ENCODE measurements at places on chromosomes 6 and 20. TPM values are rescaled to one million over a fixed set of nuclear protein-coding genes. Genes with fewer than 3 reads are reported as not detected.

DNA sequence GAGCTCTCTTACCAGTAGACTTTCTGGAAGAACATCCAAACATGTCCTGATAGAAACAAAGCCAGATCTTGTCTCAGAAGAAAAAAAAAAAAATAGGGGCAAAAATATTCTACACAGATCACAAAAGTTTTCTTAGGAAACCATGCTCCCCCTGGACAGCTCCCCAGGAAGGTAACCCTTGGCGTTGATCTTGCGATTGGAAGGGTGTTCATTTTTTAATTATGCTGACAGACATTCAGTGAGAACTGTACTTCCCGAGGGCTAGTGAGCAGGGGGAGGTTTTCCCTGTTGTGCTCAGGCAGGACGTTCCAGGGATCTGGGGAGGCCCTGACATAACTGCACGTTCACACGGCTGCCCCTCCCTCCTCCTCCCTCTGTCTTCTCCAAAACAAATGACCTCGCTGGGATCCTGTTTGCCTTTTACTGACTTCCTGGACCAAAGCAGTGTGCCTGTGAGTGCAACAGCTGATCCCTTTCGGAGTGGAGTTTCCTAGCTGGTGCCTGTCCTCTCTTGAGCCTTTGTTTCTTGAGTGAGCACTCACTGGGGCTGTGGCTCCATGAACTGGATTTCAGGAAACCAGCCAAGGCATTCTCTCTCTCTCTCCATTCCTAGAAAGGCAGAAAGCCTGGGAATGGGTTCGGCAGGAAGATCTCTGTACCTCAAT lies 46.7 kb downstream of the MARCKS start:
- H3K27me3 ChIP-seq = no peaks in the 10 kb centered on the region
- no peaks in the 10 kb centered on the region for H3K36me3 ChIP-seq
- H3K27ac ChIP-seq = no peak overlapping the region
- H3K4me1 ChIP-seq = no peaks in the 10 kb centered on the region
- H3K4me3 ChIP-seq = no peak overlapping the region

DNA sequence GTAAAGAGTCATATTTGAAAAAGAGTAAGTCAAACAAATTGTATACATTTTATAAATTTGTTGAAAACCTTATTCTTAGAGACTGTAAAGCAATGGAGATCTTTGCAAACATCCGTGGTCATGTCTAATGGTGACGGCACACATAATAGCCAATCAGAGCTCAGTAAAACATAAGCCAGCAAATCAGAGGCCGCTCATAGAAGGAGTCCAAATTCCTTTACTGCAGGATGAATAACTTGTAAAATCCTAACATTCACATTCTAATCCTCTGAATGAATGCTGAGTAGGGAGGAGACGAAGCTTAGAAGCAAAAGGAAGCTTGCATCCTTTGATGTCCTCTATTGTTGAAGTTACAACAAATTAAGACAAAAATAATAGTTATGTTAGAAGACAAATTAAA lies 401.7 kb downstream of the PRKN start:
- no peaks in the 10 kb centered on the region for H3K27me3 ChIP-seq
- H3K27ac ChIP-seq = no peak overlapping the region
- no peak for DNase-seq
- H3K4me3 ChIP-seq = no peak overlapping the region
- no peaks in the 10 kb centered on the region for H3K36me3 ChIP-seq
- H3K4me1 ChIP-seq = no peaks in the 10 kb centered on the region

The COL19A1 gene
- 0.26 TPM for total RNA-seq

The C4B gene
- total RNA-seq = 77.3 TPM

- H3K36me3 ChIP-seq = no peaks in the 10 kb centered on the region
- no peak overlapping the region for H3K4me3 ChIP-seq
- H3K27ac ChIP-seq = no peak overlapping the region
- no peaks in the 10 kb centered on the region for H3K4me1 ChIP-seq
- DNase-seq = no peak
- no peaks in the 10 kb centered on the region for H3K27me3 ChIP-seq
Measured at GRCh38 chr6:164356814-164357213, 942.3 kb downstream of the QKI start.

DNA sequence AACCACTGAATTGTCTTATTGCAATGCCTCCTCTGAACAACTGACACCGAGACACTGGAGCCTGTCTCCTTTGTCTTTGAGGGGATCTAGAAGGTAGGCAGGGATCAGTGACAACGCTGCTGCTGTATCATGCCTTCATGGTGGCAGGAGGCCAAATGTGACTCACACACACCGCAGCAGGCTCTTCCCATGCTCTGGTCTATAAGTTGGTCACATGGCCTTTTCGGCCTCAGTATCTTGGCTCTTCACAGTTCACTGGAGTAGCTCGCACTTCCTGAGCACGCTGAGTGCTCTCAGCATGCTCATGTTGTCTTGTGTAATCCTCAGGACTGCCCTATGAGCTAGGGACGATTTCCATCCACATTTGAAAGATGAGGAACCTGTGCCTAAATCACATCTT lies 167.4 kb upstream of the PCSK2 start:
- no peaks in the 10 kb centered on the region for H3K36me3 ChIP-seq
- no peak overlapping the region for H3K27ac ChIP-seq
- no peaks in the 10 kb centered on the region for H3K4me1 ChIP-seq
- H3K27me3 ChIP-seq = no peaks in the 10 kb centered on the region
- H3K4me3 ChIP-seq = no peak overlapping the region

- no peaks in the 10 kb centered on the region for H3K36me3 ChIP-seq
- peak overlapping the region; percentile 3 for H3K4me3 ChIP-seq
- peak; percentile 66 for DNase-seq
- H3K27ac ChIP-seq = peak overlapping the region; percentile 81
- peaks cover 32% of the 10 kb centered on the region for H3K4me1 ChIP-seq
Measured at GRCh38 chr20:51542033-51542570, 417 bp downstream of the NFATC2 start.

- no peak for DNase-seq
- no peak overlapping the region for H3K27ac ChIP-seq
- H3K36me3 ChIP-seq = no peaks in the 10 kb centered on the region
- H3K4me3 ChIP-seq = no peak overlapping the region
- H3K4me1 ChIP-seq = no peaks in the 10 kb centered on the region
Measured at GRCh38 chr6:130215526-130215925, 7.2 kb downstream of the SAMD3 start.

The TXLNB gene
- total RNA-seq = not detected

The NFYA gene
- total RNA-seq = 8.6 TPM

DNA sequence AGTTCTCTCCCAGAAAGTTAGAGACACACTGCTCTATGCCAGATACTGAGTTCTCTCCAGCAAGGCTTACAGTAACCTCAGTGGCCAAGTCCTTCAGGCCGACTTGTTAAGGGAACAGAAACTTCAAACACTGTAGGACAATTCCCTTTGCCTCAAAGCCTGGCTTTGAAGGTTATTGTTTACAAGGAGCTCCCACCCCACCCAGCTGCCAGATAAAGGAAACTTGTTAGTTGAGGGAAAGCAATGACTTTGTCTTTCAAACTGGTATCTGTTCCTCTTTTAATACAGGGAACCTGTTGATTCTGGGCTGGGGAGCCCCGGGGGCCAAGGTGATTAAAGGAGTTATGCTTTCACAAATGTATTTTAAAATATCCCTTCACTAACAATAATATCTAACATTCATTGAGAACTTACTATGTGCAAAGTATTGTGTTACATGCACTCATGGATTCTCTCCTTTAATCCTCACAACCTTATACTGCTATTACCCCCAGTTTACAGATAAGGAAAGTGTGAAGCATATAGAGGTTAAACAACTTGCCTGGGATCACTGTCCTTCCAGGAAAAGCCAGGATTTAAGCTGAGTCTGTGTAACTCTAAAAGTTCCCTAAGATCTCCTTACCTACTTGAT lies 27.6 kb upstream of the CDKN1A start:
- no peak overlapping the region for H3K4me3 ChIP-seq
- no peak for DNase-seq
- H3K4me1 ChIP-seq = no peaks in the 10 kb centered on the region
- H3K27me3 ChIP-seq = no peaks in the 10 kb centered on the region
- H3K27ac ChIP-seq = no peak overlapping the region
- no peaks in the 10 kb centered on the region for H3K36me3 ChIP-seq

The TRIM40 gene
- not detected for total RNA-seq

GRCh38 chr20:46063151-46063550 lies 26.6 kb downstream of the NCOA5 start:
- no peak overlapping the region for H3K4me3 ChIP-seq
- H3K36me3 ChIP-seq = peaks cover 38% of the 10 kb centered on the region
- no peak overlapping the region for H3K27ac ChIP-seq

- no peaks in the 10 kb centered on the region for H3K36me3 ChIP-seq
- no peaks in the 10 kb centered on the region for H3K27me3 ChIP-seq
- DNase-seq = no peak
- H3K4me3 ChIP-seq = no peak overlapping the region
- no peaks in the 10 kb centered on the region for H3K4me1 ChIP-seq
Measured at GRCh38 chr6:8947900-8948299, 512.6 kb upstream of the SLC35B3 start.

DNA sequence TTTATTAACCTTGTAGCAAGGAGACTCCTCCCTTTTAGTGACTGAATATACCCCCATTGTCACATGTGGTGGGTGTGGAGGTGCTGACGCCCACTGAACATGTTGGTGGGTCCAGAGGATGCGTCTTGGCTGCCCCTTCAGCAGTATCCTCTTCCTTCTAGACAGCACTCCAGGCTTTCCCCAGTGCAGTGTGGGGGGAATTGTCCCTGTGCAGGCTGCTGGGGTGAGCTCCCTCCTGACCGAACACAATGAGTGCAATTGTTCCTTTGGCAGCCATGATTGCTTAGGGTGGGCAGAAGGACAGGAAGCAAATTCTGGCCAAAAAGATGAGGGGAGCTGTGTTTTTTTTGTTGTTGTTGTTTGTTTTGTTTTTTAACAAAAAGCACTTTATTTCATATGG lies 209.3 kb upstream of the PDE10A start:
- no peaks in the 10 kb centered on the region for H3K4me1 ChIP-seq
- no peak for DNase-seq
- no peaks in the 10 kb centered on the region for H3K27me3 ChIP-seq
- no peak overlapping the region for H3K27ac ChIP-seq
- no peak overlapping the region for H3K4me3 ChIP-seq

- no peak for DNase-seq
- H3K27ac ChIP-seq = no peak overlapping the region
- no peaks in the 10 kb centered on the region for H3K27me3 ChIP-seq
- no peaks in the 10 kb centered on the region for H3K36me3 ChIP-seq
Measured at GRCh38 chr20:43839793-43840199, 74.9 kb upstream of the TOX2 start.

The TOX2 gene
- 2.0 TPM for total RNA-seq

GRCh38 chr20:25466846-25467245 lies 59.4 kb downstream of the GINS1 start:
- H3K27ac ChIP-seq = no peak overlapping the region
- H3K4me3 ChIP-seq = no peak overlapping the region
- no peaks in the 10 kb centered on the region for H3K4me1 ChIP-seq
- H3K27me3 ChIP-seq = no peaks in the 10 kb centered on the region
- no peak for DNase-seq

DNA sequence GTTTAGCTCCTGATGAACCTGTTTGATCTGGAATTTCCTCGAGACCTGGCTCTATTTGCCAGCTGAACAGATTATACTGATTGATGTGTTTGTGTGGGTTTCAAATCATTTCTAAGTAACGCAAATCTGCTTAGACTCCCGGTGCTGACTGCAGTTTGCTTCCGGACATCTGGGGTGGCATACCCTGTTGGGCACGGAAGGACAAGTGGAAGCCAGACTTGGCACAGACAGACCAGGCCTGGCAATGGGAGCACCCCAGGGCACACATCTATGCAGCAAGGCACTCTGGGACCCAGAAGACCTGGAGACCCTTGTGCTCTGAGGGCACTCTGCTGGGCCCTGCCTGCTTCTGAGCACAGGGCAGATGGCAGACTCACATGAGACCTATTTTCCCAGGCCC lies 433.7 kb upstream of the CHD6 start:
- H3K27ac ChIP-seq = no peak overlapping the region
- H3K27me3 ChIP-seq = no peaks in the 10 kb centered on the region
- no peak for DNase-seq

The NR2E1 gene
- not detected for total RNA-seq

- H3K36me3 ChIP-seq = no peaks in the 10 kb centered on the region
- H3K27me3 ChIP-seq = no peaks in the 10 kb centered on the region
- H3K4me1 ChIP-seq = no peaks in the 10 kb centered on the region
Measured at GRCh38 chr6:54238396-54238795, 69.8 kb upstream of the TINAG start.

The IRF4 gene
- 0.26 TPM for total RNA-seq

The LY6G6D gene
- not detected for total RNA-seq

DNA sequence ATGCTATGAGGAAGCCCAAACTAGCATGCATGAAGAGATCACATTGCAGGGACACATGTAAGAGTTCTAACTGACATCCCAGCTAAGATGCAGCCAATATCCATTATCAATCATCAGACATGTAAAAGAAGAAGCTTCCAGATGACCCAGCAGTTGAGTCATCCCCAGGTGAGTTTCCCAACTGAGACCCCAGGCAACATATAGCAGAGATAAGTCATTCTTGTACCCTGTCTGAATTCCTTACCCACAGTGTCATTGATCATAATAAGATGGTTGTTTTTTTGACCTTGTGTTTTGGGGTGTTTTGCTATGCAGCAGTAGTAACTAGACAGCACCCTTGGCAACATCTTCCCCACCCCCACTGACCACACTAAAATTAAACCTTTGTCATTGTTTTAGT lies 18.9 kb downstream of the SIRPD start:
- H3K27me3 ChIP-seq = no peaks in the 10 kb centered on the region
- no peaks in the 10 kb centered on the region for H3K36me3 ChIP-seq
- no peak overlapping the region for H3K27ac ChIP-seq
- no peak overlapping the region for H3K4me3 ChIP-seq
